ENCODE measurements at places on chromosomes 12 and 14.

GRCh38 chr12:59698600-59698999, 102.8 kb downstream of the SLC16A7 start:
- DNase-seq, result no peak

DNA sequence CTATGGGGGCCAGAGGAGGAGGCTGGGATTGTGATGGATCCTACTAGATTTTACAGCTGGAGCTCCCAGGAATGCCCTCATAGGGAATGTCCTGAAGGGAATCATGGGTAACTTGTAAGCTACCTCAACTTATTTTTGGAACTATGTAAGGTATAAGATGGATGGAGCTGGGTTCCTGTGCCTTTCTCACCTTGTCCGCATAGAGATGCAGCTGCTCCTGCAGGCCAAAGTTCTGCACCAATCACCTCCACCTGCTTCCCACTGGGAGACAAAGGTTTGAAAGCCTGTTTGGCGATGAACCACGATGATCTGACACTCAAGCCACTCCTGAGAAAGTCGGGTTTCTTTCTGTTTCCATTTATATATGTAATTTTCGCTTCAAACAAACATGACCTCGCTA, 648 bp upstream of the AKAP5 start:
- DNase-seq, result no peak

- DNase-seq, result peak; percentile 50
Measured at GRCh38 chr12:122946690-122947341, 19.4 kb downstream of the ABCB9 start.

DNA sequence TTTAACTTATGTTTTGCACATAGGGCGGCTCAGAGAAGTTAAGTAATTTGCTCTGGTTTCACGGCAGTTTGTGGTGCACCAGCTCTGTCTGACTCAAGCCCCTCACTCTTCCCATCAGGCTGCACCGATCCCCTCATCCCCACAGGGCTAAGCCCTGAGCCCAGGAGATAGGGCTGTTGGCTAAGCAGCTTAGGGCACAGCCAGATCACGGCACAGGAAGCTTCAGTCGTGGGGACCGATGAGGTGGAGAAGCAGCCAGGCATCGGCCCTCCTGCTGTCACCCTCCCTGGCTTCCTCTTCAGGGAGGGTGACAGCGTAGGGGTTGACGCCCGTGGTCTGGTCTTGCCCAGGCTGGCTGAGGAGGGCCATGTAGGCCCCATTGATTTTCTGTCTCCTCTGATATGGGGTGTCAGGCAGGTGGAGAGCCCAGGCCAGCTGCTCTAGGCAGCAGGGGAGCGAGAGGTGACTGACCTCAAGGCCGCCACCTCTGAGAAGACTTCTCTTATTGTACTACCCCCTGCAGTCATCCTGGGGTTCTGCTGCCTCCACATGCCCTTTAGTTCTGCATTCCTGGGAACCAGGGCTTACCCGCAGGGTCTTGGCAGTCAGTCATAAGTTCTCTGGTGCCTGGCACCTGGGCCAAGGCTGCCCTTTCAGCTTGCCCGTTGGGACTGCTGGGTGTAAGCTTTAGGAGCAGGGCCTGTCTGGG, 166.4 kb downstream of the TSPAN9 start:
- DNase-seq, result no peak

DNA sequence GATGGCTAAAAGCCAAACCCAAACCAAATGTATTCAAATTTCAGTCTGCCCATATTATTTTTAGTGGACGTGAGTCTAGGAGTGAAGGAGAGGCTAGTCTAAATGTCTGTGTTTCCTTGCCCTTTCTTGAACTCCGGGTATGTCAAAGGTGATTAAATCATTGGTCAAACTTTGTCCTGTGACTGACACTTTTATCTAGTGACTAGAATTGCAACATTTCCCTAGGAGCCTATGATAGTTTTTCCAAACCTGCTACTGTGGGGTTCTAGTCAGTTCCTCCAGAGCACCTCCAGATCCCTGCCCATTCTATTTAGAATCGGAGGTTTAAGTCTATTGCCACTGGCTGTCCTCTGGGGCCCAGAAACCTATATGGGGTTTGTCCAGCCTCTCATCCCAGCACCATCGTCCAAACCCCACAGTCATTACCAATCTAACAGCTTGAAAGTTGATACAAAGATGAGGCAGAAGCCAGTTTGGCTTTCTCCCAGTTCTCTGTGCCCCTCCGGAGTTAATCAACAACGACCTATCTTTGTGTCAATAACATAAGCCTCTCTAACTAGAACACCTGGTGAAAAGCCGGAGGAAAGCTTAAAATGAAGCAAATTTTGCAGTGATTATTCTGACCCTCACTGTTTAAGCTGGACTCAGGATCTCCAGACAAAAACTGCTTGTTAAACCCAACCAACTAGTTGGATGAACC, 306.7 kb downstream of the ZFP36L1 start:
- DNase-seq, result no peak

- no peak for DNase-seq
Measured at GRCh38 chr14:96413526-96413925, 21.6 kb downstream of the AK7 start.

- DNase-seq, result no peak
Measured at GRCh38 chr12:124676714-124677462, 109.5 kb upstream of the NCOR2 start.
